ENCODE measurements at places on chromosomes 1 and 21.
A peak's percentile ranks its signal among the peaks of the same experiment; 100 is the strongest.

DNA sequence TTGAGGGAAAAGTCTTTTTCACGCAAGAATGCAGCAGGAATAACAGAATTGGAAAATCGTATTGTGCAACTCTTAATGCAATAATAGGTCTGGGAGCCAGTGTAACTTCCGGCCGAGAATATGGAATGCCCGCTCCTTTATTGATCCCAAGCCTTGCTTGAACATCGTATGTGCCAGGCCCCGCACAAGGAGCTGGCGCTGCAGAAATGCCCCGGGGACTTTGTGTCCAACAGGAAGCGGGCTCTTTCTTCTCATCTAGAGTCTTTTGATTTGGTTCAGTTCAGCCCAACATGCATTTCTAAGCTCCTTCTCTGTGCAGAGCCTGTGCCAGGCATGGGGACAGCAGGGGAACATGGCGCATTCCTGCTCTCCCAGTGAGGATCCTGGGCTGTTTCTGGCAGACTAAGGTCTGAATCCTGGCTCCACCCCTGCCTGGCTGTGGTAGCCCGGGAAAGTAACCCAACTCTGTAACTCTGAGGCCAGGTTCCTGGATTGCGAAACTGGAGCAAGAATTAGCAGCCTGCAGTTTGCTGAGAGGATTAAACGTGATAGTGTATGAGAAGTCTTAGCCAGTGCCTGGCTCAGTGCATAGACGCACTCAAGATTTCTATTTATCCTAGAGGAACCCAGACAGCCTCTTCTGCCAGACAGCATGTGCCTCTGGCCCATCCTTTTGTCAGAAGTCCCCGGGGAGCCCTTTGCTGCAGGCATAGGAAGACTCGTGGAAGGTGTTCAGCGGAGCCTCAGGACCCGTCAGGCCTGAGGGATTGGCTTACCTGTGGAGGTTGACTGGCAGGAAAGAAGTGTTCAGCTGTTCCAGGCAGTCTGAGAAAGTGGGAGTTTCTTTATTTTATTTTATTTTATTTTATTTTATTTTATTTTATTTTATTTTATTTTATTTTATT lies 987 bp upstream of the CDCP2 start:
- DNase-seq = peak; percentile 68

DNA sequence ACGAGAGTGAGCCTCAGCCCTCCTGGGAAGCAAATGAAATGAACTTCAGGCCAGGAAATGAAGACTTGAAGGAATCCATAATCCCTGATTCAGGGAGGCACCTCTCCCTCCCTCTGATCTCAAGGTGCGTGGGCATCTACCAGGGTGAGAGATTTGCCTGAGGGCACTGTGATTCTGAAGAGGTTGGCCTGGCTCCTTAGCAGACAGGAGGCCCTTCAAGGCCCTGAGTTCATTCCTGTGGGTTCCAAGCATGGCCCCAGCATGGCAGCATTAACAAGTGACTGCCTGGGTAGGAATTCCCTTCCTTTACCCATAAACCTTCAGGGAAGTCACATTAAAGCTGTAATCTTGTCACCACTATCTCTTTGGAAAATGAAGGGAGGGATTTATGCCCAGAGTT lies 29.8 kb upstream of the IFNGR2 start:
- DNase-seq = no peak

- DNase-seq = no peak
Observed at GRCh38 chr1:26578167-26578566, 48.6 kb downstream of the RPS6KA1 start.

DNA sequence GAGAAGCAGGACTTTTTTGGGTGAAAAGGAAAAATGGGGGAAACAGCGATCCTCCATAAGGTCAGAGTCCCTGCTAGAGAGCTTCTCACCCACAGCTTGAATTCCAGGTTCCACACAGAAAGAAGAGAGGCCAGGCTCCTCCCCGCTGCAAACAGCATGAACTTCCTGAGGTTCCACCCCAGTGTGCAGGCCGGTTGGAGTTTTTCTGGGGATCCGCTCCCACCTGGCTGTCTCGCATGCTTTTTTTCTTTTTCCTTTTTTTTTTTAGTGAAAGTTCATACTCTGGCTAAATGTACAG lies 595.1 kb upstream of the ZP4 start:
- DNase-seq = peak; percentile 69

- DNase-seq = no peak
Observed at GRCh38 chr1:205663286-205663936, 16.9 kb downstream of the SLC45A3 start.

GRCh38 chr21:38500073-38500472 lies 1.8 kb upstream of the ERG start:
- no peak for DNase-seq

GRCh38 chr1:60010690-60011089 lies 62.9 kb downstream of the C1orf87 start:
- DNase-seq = no peak
